ENCODE measurements at places on chromosomes 11 and 22.

GRCh38 chr22:19287076-19287707 is 4.3 kb downstream of the CLTCL1 start:
- peak; percentile 38 for DNase-seq

- peak; percentile 67 for DNase-seq
Measured at GRCh38 chr11:17790453-17790852, 55.9 kb downstream of the KCNC1 start.

DNA sequence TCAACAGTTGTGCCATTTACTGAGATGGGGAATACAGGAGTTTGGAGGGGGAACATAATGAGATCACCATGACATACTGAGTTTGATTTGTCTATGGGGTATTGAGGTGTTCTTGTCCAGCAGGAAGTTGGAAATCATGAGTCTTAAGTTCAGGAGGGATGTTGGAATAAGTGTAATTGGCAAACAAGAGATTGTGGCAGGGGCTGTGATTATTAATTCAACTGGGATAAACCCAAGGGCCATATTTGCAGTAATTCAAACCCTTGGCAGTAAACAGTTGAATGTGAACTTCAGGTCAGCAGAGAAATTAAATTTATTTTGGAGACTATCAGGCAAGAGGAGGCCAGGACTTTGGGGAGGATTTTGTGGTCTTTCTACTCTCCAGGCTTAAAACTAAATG is 33.4 kb downstream of the ADM start:
- DNase-seq: no peak

GRCh38 chr22:20218987-20219386 is 49.1 kb downstream of the RTN4R start:
- no peak for DNase-seq

DNA sequence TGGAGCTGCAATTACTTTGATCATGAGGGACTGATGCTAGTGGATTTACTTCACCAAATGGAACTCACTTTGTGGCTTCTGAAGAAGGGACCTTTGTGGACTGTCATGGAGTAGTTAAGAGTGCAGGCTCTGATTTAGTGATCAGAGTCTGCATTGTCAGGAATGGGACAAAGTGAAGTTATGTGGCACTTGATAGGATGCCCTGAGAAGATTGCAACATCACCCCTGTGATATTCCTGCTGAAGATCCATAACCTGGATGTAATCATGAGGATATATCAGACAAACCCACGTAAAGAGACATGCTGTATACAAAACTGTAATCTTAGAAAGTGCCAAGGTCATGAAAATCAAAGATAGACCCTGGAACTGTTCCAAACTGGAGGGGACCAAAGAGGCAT is 1.6 kb upstream of the TFIP11 start:
- no peak for DNase-seq

GRCh38 chr11:32428665-32429303 is 6.6 kb downstream of the WT1 start:
- no peak for DNase-seq

- no peak for DNase-seq
Measured at GRCh38 chr11:73233692-73234470, 15.8 kb downstream of the P2RY2 start.

DNA sequence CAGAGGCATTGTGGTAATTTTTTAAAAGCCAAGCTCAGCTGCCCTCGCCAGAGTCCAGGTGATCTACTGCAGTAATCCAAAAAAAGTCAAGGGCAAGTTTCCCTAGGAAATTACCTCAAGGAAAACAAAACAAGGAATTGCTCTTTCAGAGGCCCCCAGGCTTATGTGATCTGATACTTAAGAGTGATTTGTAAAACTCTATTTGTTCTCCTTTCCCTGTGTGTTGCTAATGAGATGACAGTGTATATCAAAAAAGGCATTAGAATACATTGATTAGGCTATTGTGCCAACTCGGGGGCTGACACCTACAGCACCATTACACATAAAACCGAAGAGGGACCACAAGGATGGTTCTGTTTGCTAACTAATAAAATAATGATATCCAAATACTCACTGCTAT is 44.5 kb upstream of the CHRM4 start:
- DNase-seq: no peak

- DNase-seq: no peak
Measured at GRCh38 chr11:86724137-86724536, 51.7 kb upstream of the ME3 start.

- no peak for DNase-seq
Measured at GRCh38 chr11:34492806-34493414, 20.7 kb downstream of the ELF5 start.

DNA sequence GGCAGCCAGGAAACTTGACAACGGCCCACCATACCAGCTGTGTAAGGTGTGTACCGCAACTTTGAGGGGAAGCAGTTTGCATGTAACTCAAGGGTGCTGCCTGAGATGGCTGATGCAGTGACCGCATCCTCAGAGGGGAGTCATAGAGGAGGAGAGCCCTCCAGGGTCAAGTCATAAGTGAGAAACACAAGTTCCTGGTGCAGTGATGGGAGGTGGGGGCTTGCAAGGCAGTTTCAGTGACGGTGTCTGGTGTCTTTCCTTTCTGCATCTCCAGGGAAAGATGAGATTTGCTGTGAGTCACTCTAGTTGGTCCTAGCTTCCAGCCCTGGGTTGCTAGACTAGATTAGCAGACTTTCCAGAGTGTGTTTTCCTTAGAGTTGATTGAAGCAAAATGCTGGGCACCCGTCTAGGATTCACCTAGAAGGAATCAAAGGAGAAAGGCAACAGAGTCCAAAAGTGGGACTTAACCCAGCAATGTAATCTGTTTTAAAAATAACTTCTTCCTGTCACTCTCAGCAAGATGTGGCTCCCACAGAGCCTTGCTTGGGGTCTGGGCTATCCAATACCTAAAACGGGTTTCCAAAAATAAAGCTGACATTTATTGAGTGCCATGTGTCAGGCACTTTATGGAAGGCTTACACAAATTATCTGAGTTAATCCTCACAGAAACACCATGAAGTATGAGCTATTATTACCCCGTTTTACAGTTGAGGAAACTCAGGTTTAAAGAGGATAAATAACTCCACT is 265.4 kb upstream of the PLET1 start:
- no peak for DNase-seq

DNA sequence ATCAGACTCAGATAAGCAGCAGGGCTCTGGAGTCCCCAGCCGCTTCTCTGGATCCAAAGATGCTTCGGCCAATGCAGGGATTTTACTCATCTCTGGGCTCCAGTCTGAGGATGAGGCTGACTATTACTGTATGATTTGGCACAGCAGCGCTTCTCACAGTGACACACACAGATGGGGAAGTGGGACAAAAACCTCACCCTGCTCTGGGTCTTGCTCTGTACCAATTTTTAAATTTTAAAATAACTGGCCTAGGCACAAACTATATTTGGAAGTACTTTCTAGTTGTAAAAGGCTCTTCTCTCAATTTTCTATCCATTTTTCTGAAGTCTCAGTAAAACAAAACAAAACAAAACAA is 131.7 kb downstream of the VPREB1 start:
- no peak for DNase-seq

DNA sequence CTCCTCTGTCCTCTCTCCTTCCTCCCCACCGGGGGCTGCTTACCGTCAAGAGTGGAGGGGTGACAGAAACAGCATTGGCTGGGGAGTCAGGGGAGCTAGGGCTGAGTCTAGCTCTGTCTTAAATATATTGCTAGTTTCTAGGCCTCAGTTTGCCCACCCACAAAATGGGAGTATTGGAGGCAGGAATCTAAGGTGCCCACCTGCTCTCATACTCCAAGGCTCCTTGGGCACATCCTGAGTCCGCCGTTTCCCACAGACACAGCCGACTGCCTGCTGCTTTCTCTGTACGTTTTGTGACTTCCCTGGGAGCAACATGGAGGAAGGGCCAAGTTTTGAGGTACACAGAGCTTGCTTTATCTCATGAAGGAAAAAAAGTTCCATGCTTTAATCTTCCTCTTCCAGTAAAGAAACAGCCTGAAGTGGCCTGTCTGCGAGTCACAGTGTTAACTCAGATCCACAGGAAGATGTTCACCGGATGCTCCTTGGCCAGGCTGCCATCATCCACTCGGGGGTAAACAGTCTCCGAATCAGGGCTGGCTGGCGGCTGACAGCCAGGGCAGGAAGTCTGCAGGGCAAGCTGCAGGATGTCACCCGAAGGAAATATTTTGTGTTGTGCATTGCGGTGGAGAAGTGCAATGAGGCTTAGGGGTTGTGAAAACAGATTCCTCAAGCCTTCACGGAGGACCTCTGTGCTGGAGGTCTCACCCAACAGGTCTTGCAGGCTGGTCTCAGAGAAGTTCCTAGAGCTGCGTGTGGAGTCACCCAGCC is 11.0 kb upstream of the CERK start:
- DNase-seq: no peak

DNA sequence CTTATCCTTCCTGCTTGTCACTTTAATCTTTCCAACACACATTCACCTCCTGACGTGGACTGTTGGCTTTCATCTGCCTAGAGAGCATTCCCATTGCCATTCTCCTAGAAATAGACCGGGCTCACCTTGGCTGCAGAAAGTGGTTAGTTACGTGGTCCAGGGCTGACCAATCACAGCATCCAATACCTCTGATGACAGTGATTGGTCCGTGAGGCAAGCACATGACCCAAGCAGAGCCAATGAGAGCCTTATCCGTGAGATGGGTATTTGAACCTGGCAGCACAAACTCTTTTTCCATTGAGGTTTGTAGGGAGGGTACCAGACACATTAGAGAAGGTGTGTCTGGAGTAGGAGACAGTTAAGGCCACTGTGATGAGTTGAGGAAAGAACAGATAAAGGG is 85.8 kb downstream of the MIAT start:
- DNase-seq: no peak

DNA sequence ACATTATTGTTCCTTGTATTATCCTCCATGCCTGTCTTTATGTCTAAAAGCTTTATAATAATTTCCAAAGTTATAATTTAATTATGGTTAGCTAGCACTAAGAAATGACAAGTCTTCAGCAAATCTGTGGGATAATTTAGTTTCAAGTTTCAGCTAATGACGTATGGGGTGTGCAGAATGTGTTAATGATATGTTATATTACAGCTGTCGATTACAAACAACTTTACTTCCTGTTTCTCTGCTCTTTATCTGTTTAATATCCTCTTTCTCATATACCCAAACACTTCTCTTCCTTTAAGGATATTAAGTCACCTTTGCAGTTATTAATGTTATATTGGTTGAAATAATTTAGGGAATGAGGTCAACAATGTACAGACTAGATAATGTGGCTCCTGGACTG is 161.8 kb downstream of the CASP12 start:
- no peak for DNase-seq

DNA sequence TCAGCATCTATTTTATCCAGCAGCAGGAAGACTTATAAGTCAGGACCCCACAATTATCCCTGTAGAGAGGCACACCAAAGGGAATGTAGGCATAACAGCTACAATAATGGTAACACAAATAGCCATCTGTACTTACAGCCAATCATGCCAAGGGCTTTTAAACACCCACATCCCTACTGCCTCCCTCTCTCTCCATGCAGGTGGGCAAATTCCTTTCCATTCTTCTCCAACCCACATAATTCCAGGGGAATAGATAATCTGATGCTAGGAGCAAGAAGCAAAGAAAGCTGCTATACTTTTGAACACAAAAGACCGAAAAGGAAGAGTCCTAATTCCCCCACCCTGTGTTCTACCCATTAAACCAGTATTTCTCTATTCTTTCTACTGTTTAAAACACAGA is 46.7 kb downstream of the RBFOX2 start:
- DNase-seq: no peak

DNA sequence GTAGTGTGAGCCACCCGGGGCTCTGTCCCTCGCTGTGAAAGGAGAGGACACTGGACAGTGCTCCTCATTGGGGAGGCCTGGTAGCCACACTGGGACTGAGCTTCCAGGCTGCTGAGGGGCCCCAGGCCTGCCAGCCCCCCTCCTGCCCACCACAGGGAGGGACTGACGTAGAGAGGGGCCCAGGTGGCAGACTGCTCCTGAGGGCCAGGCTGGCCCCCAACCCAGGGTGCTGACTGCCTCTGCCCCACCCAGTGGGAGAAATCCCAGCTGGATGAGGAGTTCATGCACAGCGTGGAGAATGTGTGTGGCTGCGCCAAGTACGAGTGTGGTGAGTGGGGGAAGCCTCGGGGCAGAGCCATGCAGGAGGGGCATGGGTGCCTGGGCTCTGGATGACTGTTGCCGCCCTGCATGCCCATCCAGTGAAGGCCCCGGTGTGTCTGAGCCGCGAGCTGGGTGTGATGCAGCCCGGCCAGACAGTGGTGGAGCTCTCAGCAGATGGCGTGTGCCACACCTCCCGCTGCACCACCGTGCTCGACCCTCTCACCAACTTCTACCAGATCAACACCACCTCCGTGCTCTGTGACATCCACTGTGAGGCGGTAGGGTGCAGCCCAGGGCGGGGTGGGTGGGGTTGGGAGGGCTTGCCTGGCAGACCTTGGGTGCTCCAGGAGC is 78.7 kb upstream of the MYOD1 start:
- DNase-seq: no peak

- DNase-seq: no peak
Measured at GRCh38 chr11:101129203-101129943, at the start of gene PGR. TSS of gene PGR (minus strand) at chr11:101129813. CDS start at chr11:101129070, 743 bp downstream.

DNA sequence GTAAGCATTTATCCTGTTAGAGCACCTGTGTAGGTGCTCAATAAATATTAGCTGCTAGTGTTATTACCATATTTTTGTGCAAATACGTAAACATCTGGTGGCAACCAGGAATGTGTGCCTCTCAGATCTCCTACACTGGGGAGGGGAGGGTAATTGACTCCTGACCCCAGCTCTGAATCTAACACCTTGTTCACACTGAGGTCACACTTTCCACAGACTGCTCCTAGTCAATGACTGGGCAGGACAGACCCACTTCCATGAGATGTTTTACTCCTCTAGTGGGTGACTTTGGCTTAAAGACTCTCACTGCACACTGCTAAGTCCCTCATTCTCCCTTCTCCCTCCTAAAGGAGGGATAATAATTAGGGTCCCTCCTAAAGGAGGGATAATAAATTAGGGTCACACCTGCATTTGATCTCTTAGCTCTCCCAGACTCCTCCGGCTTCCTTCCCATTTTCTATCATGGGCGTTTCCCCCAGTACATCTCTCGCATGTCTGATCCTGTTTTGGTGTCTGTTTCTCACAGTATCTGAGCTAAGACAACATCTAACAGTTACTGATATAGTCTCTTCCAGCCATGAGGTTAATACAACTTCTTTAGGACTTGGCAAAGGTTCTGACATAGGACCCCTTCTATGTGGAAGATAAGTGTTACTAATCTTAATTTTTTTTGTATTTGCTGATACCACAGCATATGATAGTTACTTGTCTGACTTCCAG is 8.0 kb downstream of the CSTPP1 start:
- no peak for DNase-seq

DNA sequence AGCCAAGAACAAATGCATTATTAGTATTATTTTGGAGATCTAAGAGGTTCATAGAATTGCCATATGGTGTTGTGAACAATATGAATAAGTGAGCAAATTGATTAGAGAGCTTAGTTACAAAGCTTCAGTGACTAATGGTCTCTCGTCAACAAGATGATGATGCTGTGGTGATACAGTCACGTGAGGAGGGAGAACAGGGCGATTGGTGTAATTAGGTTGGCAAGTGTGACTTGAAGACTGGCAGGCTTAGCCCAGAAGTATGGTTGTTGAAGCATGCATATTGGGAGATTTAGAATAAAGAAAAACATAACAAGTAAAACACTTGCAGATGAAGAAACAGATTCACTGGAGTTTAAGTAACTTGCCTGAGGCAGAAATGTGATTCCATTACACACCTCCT is 100.6 kb upstream of the SORL1-AS1 start:
- no peak for DNase-seq

GRCh38 chr22:45208993-45209838 is 31.5 kb downstream of the KIAA0930 start:
- peak; percentile 59 for DNase-seq

Measured in non-pigmented ciliary epithelial cell (primary cell).